ENCODE measurements at places on chromosomes 16 and 17.

- DNase-seq, result no peak
These were observed 63.3 kb downstream of the TMEM235 start for GRCh38 chr17:78294776-78295175.

DNA sequence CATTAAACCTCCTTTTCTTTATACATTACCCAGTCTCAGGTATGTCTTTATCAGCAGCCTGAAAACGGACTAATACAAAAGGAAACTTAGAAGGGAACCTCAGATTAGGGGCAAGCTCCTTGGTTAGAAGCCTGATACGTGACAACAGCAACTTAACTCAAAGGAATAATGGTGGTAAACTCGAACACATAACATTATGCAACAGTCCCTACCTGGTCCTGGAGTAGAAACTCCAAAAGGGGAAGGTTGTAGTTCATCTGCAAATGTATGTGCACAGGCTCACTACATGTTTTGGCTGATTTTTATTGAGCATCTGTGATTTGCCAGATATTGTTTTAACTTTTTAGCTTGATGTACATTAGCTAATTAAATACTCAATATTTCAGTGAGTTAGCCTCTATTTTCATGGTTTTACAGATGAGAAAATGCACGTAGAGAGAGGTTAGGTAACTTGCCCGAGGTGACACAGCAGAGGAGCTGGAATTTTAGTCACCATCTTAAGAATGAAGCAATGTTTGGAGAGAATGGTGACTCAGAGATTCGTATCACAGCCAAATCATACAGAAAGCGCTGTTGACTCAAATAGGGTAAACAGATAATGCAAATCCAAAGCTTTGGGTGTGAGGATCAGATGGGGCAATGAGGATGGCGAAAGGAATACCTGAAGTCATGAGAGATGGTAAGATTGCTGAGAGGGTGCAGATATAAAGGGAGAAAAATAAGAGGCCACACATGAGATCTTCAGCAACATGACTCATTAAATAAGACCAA lies 194.9 kb upstream of the RBFOX1 start:
- no peak for DNase-seq

DNA sequence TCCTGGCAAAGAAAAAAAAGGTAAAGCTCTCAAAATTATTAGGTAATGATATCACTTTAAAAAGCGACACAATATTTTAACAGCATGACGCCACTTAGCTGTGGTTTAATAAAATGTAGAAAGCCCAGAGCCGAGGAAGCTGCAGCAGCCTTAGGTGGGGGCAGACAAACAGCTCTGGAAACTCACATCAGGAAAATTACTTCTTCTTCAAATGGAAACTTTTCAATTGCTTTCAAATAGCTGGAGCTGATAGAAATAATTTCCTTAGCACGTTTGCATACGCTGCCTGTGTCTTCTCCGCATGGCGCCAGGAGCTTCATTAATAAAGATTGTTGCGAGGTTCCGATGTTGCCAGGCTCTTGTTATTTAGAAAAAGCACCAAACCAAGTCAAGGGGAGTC lies 835.3 kb upstream of the EEF2KMT start:
- DNase-seq, result no peak

DNA sequence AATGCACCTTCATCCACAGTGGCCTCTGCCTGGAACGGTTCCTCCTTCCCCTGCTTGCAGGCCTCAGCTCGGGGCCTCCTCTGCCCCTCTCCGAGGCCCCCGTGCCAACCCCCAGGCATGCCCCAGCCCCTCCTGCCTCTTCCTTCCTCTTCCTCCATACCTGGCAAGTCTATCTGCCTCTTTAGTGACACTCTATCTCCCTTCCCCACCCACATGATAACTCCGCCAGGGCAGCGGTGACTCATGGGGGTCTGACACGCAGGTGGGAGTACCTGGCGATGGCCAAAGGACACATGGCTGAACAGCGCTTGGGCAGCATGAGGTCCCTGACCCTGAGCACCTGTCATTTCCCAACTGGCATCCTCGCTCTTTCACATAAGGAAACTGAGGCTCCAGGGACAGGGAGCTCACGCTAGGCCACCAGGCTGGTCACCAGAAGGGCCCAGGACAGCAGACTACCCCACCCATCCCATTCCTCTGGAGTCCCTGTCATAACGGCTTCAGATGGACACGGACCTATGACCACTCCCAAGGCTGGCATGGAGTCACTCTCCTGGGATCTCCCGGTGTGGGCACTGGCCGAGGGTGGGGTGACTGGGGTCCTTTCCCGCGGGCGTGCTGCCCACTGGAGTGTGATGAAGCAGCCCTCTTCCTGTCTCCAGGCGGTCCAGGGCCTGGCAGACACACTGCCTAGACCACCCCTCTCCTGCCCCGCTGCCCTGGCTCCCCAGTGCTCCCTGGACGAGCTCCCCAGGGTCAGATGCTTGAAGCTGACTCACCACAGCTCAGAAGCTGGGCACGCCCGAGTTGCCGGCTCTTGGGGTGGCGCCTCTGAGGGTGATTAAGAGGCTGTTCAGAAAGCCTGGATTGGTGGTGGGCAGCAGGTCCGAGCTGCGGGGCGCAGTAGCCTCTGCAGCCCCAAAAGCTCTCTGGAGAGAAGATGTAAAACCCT lies 100.6 kb downstream of the ENGASE start:
- no peak for DNase-seq

- DNase-seq, result no peak
These were observed 36.7 kb downstream of the TMEM238L start for GRCh38 chr17:10767232-10767631.

DNA sequence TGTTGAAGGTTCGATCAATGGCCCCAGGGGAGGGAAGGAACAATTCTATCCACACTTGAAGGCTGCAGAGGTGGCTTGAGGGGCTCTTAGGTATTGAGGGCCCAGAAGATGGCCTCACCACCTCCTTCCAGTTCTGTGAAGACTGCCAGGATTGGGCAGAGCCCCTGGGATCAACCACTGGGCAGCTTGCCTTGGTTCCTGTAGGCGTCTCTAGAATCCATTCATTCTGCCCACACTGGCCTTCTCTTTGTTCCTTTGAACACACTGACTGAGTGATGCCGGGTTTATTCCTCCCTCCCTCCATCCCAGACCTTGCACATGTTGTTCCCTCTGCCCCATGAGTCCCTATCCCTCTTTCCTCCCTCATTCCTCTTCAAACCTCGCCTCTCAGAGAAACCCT lies 50.5 kb downstream of the SYT17 start:
- DNase-seq, result no peak

DNA sequence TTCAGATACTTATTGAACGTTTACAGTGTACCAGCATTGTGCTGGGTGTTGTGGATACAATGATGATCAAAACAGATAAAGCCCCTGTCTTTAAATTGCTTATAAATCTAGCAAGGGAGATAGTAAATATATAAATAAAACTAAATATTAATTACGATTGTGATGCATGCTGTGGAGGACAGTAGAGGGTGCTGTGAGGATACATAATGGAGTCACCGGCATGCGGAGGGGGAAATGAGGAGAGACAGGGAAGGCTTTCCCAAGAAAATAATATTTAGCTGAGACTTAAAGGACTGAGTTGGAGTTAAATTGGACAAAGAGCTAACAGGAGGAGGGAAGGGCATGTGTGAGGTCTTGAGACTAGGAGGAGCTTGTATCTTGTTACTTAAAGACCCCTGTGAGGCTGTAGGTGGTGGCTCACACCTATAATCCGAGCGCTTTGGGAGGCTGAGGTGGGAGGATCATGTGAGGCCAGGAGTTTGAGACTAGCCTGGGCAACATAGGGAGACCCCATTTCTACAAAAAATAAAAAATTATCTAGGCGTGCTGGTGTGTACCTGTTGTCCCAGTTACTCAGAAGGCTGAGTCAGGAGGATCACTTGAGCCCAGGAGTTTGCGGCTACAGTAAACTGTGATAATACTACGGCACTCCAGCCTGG lies 2.4 kb downstream of the DHRS7B start:
- no peak for DNase-seq

DNA sequence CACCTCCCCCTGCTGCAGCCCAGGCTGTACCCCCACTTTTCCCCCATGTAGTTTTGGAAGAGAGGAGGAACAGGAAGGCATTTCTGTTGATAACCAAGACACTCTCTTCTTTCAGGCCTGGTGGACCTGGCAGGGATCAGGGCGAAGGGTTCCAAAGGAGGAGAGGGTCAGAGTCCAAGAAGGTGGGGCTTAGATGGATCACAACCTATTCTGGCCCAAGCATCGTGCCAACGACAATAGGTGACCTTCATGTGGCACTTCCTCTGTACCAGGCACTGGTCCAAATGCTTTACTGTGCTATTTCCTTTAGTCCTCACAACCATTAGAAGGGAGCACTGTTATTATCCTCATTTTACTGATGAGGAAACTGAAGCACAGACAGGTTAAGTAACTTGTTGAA lies 84.3 kb downstream of the TMEM132E start:
- DNase-seq, result no peak

DNA sequence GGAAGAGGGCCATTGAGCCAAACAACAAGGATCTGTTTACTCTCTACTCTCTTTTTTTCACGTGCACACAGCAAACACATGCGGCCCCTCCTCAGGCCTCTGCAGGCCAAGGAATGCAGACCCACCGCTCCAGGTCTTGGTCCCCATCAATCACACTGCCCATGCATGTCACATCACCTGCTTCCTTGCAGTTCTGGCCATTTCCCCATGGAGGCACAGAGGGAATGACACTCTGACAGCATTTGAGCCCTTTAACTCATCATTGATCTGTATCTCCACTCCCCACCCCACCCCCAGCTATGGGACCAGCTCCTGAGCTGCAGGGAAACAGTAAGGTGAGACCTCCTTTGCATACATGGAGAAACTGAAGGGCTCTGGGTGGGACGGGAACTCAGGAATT lies 45.9 kb upstream of the MEIOC start:
- no peak for DNase-seq

DNA sequence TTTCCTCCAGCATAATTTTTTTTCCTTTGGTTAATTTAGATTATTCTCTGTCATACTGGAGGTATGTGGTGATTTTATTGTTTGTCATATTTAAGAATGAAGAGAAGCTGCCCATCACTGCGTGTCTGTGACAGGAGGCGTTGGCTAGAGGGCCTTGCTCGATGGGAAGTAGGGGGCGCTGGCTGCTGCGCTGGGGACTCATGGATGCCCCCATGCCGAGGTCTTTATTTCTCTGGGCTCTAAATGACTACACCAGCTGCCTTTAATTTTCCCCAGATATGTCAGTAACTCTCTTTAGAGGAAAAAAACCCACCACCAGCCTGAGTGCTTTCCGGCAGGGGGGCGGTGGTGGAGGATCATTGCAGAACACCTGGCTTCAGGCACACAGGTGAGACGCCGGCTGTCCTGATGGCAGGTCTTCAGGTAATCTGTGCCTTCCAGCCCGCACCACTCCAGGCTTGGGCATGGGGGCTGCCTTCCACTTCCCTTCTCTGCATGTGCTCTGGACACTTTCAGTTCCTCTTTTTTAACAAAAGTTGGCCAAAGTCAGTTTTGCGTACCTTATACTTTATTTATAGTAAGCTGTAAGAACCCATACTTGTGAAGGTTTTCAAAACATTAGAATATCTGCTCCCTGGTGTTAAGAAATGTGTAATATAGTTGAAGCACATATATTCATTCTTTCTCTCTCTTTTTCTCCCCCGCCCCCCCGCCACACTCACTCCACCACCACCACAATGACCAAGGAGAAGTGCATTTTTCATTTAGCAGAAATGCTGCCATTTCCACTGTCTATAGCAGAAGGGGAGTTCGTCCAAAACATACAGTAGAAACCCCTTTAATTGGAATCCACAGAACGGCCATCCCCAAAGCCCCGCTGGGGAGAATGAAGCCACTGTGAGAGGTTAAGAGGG lies 192.7 kb downstream of the RPTOR start:
- no peak for DNase-seq

- DNase-seq, result no peak
These were observed 5.7 kb upstream of the MPRIP start for GRCh38 chr17:17036524-17036998.

DNA sequence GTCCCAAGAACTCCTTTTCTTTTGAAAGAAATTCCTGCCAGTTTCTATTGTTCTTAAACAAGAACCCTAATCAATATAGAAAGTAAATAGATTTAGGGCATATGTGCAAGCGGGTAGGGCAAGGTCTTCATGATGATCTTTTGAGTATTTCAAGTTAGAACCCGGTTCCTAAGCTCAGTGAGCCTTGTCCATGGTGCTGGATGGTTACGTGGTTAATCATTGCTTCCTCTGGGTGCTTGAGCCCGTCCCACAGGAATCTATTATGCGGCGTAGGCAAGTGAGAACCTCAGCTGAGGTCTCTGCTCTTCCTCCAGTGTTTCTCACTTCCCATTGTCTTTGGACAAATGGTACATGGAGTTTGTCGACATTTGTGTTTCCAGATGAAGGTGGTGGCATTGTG lies 580.8 kb upstream of the EEF2KMT start:
- no peak for DNase-seq

- DNase-seq, result no peak
These were observed 242.3 kb upstream of the TBX2 start for GRCh38 chr17:61157246-61157886.

- DNase-seq, result no peak
These were observed 74.2 kb downstream of the HAPSTR1 start for GRCh38 chr16:9165681-9166080.

DNA sequence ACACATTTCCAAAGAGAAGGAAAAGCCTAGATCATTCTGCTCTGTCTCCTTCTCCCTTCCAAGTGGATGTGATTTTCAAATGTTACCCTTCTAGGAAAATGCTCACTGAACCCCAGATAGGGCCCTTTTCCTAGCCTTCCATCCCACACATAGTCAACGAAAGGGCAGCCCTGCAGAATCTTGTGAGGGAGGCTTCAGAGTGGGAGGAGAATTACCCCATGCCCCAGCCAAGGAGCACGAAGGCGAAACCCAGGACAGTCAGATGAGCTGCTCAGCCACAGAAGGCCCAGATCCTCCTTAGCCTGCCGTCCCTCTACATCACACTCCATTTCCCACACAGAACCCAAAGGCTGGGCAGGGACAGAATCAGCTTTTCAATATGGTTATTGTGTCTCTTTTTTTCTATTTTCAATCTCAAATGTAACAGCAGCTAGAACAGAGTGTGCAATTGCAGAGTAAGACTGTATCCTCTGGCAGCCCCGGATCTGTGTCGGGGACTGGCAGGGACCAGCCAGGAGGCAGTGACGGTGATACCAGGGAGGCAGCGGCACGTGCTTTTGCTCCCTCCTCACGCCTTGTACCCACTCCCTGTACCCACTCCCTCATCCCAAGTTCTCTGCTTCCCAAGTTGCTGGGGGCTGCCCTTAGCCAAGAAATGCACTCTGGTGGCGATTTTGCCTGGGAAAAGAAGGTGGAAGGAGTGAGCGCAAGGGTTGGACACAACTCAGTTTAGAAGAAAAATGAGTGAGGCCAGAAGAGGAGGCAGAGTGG lies 3.7 kb upstream of the SDK2 start:
- DNase-seq, result no peak

- no peak for DNase-seq
These were observed 41.9 kb upstream of the CHMP6 start for GRCh38 chr17:80949451-80950421.

GRCh38 chr17:33262266-33263123 lies 30.6 kb downstream of the ASIC2 start:
- DNase-seq, result no peak
